Activated CD8-positive, alpha-beta memory T cell treated with anti-CD3 and anti-CD28 coated beads for 4 hours (primary cell): ENCODE measurements at places on chromosomes 7 and 10.

GRCh38 chr10:52348037-52348564 is 34.0 kb downstream of the DKK1 start:
- no peak for DNase-seq

- no peak for DNase-seq
Measured at GRCh38 chr7:24733414-24734060, 23.7 kb downstream of the GSDME start.

DNA sequence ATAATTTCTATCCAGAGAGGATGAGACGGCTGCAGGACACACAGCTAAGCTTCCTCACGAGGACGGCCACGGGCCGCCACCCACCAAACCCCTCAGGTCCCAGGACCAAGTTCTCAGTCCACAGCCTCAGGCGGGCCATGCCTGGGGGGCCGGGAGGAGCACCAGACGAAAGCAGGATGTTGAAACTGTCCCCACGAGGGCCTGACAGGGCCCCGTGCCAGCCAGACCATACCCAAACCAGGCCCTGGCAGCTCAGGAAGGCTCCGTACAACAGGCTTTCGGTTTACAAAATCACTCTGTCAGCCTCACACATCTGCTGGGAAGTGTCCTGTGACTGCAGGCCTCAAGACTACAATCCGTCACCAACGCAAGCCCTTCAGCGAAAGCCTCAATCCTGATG is 14.5 kb downstream of the TUBGCP2 start:
- no peak for DNase-seq

- DNase-seq, result no peak
Measured at GRCh38 chr10:34305189-34305588, 509.9 kb downstream of the PARD3 start.

DNA sequence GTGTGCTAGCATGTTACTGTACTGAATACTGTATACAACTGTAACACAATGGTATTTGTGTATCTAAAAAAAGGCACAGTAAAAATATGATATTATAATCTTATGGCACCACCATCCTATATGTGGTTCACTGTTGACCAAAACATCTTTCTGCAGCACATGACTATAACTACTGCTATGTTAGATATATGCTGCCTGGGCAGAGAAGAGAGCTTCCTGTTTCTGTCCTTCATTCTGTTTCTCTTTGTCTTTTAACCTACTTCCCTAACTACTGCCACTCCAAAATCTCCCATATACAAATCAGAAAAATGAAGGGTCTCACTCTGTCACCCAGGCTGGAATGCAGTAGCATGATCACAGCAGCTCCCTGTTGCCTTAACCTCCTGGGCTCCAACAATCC is 8.8 kb upstream of the FGL2 start:
- no peak for DNase-seq

- DNase-seq, result no peak
Measured at GRCh38 chr10:100829933-100830727, 82.6 kb upstream of the SLF2 start.

GRCh38 chr10:84254552-84255478 is 10.0 kb downstream of the RGR start:
- no peak for DNase-seq

GRCh38 chr7:158705234-158705850 is 738 bp upstream of the NCAPG2 start:
- DNase-seq, result no peak
